Common myeloid progenitor, CD34-positive (primary cell): ENCODE measurements at places on chromosomes 16 and 17.

GRCh38 chr17:81306898-81307510, 11.9 kb upstream of the SLC38A10 start:
- peak; percentile 29 for DNase-seq

- DNase-seq: no peak
Observed at GRCh38 chr16:6146874-6147425, 1049.4 kb upstream of the EEF2KMT start.

GRCh38 chr16:4936181-4936990, 562 bp downstream of the PPL start:
- DNase-seq: no peak

DNA sequence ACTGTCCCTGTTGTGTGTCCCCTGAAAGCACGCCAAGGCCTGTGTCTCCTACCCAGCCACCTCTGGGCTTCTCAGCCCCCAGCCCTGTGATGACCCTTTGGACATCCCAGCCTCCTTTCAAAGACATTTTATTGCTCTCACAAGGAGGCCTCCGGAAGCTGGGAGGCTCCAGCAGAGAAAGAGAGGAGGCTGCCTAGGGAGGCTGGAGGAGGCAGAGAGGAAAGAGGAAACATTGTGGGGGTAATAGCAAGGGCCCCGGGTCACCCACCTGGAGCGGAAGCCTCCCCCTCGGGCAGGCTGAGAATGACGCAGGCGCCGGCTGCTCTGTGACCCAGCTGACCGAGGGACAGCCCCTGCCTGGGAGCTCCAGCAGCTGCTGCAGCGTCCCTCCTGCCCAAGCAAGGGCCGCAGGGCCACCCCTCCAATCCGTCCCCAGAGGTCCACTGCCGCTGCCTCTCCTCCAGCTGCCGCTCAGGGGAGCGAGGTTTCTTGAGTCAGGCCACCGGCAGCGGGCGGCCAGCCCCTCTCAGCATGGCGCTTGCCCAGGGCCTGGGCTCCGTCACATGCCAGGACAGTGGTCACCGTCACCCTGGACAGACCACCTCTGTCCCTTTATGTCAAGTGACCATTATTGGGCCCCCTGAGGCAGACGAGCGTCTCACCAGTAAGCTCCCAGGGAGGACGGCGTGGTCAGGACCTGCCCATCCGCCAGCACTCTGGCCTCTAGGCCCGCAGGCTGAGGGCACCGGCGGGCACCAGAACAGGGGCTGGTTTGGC, 29.3 kb downstream of the ACTG1 start:
- DNase-seq: peak; percentile 88

DNA sequence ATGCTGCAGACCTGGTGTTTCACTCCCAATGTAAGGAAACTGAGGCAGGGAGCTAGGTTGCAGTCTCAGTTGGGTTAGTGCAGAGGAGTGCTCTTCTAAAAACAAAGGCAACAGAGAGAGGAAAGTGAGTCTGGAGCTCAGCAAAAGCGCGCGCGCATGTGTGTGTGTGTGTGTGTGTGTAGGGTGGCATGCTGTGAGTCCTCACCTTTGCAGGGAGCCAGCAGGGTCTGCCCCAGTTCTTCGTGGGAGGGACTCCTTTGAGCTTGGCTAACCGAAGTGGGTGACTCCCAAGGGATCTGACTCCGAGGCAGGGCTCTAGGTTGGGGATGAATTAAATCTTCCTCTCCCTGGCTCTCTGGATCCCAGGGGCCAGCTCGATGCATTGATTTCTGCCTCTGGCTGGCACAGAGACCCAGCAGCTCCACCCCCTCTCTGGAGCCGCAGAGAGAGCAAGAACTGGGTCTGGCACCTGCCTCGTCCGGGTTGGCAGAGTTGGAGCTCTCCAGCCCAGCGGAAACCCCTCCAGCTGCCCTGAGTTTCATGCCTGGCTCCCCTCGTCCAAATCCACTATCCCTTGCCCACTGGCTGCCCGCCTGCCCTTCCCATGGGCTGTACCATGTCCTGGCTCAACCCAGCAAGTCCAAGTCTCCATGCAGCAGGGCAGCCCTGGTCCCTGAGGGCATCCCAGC, 1.3 kb upstream of the BTBD17 start:
- DNase-seq: no peak

- no peak for DNase-seq
Observed at GRCh38 chr17:36922175-36922574, 15.1 kb upstream of the LHX1 start.
